ENCODE measurements at places on chromosomes 7 and 10.

- no peak for DNase-seq
Measured at GRCh38 chr10:101887775-101888174, 44.2 kb upstream of the KCNIP2 start.

DNA sequence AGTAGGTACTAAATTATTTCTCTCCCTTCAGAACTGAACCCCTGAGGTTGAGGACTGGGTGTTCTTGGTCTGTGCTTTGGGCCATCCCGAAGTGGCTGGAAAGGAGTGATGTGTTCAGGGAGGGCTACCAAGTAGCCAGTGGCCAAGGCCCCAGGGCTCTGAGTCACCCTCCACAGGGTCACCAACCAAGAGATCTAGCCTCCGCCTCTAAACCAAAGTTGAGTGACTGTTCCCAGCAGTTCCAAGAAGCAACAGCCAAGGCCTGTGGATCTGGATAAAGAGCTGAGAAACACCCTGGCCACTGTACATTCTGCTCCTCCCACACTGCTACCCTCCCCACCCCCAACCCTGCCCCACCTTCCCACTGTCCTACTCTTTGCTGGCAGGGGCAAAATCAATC is 35.5 kb upstream of the KCNMA1 start:
- DNase-seq = no peak

- no peak for DNase-seq
Measured at GRCh38 chr7:100957832-100958421, 8.6 kb downstream of the MUC3A start.

DNA sequence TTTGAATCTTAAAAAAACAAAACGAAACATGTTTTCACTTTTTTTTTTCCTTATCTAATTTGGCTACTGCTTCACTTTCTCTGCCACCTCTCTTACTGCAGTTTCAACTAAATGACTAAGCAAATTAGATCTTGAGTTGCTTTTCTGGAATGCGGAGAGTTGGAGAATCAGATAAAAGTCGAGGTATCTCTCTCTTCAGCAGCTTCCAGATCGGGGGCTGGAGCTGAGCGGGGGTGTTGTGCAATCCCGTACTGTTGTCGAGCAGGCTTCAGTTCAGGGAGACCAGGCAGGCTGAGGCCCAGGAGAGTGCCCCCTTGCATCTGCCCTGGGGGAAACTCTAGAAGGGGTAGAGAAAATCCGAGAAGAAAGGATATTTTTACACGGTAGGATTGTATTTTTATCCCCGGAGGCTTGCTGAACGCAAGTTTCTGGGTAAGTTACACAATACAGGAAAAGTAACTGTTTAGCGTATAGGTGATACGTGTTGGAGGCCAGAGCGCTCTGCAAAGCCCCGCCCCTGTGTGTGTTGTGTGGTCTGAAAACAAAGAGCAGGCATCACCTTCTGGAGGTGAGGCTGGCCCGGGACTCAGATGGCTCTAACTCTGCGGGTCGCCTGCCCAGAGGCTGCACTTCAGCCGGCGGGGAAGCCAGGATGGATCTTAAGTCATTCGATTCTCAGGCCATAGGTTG is 116.6 kb downstream of the KLF6 start:
- DNase-seq = peak; percentile 29
